Kasumi-1 (cell line): ENCODE measurements at places on chromosomes 7 and 10.

GRCh38 chr7:136036336-136036735, 59.2 kb upstream of the MTPN start:
- no peak for DNase-seq

- DNase-seq, result no peak
Observed at GRCh38 chr7:32869716-32870115, 21.8 kb downstream of the KBTBD2 start.

GRCh38 chr7:47074702-47075153, 507.2 kb downstream of the TNS3 start:
- no peak for DNase-seq

- DNase-seq, result no peak
Observed at GRCh38 chr10:427761-428519, 261.5 kb downstream of the DIP2C start.

- DNase-seq, result peak; percentile 100
Observed at GRCh38 chr10:72320676-72321247, 34.0 kb downstream of the DNAJB12 start.

DNA sequence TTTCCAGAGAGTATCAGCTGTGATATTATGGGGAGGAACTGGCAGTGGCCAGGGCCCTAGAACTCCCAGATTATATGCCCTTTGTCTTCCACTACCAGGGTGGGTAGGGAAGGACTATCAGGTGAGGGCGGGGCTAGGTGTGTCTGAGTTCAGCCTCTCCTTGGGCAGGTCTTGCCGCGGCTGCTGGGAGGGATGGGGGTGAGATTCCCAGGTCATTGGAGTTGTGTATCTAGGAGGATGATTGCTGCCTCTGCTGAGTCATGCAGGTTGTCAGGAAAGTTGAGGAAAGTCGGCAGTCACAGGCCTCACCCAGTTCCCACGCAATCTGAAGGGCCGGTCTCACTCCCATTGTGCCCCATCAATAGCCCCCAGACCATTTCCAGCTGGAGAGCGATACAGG, 185.2 kb downstream of the DKK1 start:
- DNase-seq, result no peak

DNA sequence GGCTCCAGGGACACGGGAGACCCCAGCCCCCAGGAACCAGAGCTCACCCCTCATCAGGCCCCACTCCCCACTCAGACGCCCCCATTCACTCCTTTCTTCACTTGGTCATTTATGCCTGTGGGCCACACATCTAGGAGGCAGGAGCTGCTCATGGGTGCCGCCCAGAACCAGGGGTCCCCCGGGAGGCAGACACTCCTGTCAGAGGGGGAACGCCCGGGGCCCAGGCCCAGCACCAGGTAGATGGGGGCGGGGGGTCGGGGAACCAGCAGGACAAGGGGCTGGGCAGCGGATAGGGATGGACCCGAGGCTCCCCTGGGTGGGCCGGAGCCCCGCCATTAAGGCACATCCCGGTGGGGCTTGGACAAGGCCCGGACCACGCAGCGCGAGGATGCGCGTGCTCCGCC, 11.8 kb downstream of the CALY start:
- DNase-seq, result no peak

DNA sequence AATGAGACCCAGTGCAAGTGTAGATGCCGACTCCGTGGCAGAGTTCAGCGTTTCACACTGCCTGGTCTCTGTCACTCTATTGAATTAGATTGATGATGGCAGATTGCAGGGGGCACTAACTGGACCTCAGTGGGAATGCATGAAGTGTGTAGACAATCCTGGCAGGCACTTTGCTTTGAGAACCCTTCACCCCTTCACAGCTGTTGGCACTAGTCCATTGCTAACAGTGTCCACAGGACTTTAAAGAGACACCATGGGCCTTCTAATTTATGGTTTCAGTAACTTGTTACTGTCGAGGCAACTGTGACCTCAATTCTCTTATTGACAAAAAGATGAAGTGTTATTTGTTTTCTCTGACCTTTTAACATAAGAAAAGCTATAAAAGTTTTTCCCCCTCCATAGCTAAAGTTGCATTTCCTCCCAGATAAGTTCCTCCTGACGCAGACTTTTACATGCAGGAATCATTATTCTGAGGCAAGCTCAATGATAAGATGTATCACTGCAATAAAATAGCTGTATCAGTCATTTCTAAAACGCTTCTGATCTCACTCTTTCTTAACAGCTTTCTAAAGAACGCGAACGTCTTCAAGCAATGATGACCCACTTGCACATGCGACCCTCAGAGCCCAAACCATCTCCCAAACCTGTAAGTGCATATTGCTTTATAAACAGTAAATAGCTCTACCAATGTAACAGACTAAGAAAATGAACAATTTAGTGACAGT, 238.9 kb downstream of the FOXP2 start:
- DNase-seq, result no peak

DNA sequence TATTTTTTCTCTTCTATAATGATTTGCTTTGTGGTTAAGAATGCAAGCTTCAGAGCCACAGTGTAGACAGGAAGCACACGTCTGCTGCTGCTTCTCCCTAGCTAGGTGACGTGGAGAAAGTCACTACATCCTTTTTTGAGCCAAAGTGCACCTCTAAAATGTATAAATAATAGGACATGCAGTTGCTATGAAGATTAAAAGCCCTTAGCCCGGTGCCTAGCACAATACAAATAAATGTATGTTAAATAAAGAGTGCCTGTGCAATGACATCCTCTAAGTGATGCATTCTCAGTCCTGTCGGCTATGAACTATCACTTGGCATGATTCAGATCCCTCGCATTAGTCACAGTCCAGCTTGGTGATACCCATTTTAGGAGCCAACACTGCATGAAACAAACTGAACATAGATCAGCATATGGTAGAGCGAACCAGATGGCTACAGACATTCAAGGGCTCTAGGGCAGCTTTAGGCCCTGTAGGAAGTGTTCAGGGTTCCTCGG, 4.8 kb upstream of the TRDMT1 start:
- peak; percentile 82 for DNase-seq

GRCh38 chr10:15661574-15661973, 58.1 kb downstream of the ITGA8 start:
- DNase-seq, result no peak
